ENCODE measurements at places on chromosomes 11 and 22. TPM values are rescaled to one million over a fixed set of nuclear protein-coding genes. Genes with fewer than 3 reads are reported as not detected.

The CASP1 gene
- 43.8 TPM for total RNA-seq

The SMIM35 gene
- not detected for total RNA-seq

The CSRP3 gene
- total RNA-seq, result not detected

The OR8G5 gene
- not detected for total RNA-seq

Measured in natural killer cell treated with Interleukin-12 subunit alpha and Interleukin-12 subunit beta and Interleukin-15 and Interleukin-18, amount 100 ng/mL, for 72 hours (primary cell).